ENCODE measurements at places on chromosomes 12 and 14.

GRCh38 chr12:124599074-124599999 lies 31.9 kb upstream of the NCOR2 start:
- no peak for DNase-seq

- DNase-seq = no peak
Observed at GRCh38 chr12:9387450-9387849, 179.3 kb upstream of the PZP start.

DNA sequence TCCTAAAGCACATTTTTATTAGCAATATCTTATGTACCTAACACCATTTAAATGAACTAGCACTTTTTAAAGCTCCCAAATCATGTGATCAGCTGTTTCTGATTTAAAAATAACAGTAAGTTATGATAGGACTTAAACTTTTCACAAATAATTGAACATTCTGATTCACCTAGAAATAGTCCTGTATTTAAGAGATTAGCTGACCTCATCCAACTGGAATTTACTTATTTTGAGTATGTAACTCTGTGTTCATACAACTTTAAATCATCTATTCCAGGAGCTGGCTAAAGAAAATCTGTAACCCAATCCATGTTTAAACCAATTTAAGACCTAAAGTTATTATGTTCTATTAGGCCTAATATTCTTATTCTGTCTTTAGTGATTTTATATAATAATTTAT lies 184.3 kb downstream of the CCDC91 start:
- DNase-seq = no peak

GRCh38 chr12:93094988-93095737 lies 166.1 kb upstream of the EEA1 start:
- DNase-seq = no peak

DNA sequence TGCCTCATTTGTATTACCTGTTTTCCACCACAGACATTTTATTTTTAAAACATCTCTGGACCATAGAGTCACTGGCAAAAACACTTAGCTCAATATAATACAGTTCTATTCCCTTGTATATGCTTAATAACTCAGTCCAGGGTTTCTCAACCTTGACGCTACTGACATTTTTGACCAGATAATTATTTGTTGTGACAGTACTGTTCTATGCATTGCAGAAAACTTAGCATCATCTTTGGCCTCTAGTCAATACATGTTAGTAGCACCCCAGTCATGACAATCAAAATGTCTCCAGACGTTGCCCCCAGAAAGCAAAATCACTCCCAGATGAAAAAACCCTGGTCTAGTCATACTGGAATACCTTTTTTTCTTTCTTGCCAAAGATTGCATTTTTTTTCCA lies 174.7 kb downstream of the TMEM132D start:
- no peak for DNase-seq

DNA sequence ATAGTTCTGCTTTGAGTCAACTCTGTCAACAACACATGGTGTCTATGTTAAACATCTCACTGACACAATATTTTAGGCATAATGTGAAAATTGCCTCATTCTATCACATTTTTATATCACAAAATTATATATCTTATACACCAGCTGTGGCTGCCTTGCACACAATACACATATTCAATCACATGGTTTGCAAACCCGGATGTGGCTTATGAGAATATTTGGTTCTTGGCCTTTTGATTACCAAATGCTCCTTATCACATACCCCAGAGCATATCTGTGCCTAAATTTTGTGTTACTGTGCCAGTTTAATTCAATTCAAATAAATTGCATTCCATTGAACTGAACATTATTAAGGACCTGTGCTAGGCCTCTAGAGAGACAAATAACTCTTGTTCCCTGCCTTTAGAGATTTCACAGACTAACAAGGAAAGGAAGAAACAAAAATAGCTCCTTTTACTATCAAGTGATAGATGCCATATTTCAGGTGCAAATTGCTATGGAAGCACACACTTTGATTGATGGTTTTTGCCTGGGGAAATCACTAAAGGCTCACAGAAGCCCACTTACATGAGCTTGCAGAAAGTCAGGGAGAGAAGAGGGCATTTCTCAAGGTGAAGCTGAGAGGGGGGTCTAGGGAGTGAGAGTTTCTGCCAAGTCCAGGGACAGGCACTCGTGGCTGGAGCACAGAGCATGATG lies 63.4 kb downstream of the PPP1R36 start:
- no peak for DNase-seq

DNA sequence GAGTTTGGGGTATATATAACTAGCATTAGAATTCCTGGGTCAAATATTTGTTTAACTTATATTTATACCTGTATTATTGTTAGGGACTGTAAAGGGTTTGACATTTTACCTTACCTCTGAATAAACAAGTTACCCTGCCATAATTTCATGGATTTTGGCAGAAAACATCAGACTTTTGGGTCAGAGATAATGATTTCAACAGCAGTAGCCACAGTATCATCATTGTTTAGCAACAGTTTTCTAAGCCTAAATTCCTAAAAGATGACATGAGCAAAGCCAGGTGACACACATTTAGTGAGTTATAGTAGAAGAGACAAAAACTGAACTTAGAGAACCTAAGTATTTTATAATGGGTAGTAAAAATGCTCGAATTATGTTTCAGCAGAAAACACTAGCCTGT lies 954.4 kb downstream of the TRHDE start:
- DNase-seq = no peak

DNA sequence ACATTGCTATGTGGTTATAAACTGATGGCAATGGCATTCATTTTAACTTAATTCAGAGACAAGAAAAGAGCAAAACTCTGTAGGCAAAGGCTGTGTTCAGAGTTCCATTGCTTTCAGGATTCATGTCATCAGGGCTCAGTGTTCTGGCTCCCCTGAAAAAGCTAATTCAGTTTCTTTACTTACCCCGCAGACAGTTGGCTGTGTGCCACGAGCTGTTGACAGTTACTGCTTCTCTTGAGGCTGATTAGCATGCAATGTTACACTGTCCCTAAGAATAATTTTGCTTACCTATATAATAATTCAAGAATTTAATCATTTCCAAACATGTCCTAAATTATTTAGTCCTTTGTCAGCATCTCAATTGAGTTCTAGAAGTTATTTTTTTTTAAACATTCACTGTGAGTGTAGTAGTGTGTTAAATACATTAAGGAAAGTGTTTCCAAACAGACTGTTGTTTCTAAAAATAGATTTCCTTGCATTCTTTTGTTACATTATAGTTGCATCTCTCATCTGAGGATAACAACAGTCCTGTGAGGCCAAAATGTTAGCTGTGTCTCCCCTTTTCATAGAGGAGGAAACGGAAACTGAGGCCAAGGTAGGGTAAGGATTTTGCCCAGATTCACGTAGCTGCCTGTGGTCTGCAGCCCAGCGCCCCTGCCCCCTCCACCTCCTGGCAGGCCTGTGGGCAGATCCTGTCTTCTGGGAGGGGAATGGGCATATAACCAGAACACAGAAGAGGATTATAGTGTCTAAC lies 98.6 kb downstream of the PELI2 start:
- no peak for DNase-seq

GRCh38 chr14:99722741-99723140 lies 38.6 kb downstream of the CYP46A1 start:
- no peak for DNase-seq

- DNase-seq = no peak
Observed at GRCh38 chr12:25962932-25963525, 4.5 kb downstream of the RASSF8 start.

DNA sequence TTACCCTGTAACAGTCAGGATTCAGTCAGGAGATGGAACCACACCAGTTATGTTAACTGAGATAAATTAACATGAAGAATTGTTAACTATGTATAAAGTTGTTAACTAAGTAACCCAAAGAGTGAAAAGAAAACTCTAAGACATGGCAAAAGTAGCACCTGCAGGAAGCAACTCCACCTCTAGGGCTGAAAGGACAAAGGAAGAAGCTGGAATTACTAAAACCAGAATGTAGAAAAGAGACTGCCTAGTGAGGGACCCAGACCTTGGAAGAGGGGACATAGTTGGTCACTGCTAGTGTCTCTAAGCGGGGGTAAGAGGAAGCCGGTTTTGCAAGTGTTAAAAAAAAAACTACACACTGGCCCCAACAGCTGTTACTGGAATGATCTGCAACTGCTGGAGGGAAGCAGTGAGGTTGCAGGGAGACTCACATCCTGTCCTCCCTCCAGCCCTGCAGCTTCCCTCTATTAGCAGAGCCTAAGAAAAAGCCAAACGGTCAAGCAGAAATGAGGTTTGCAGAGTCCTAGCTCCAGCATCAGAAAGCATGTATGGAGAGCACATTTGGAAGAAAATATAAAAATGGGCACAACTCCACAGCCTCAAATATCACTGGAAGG lies 39.8 kb downstream of the GPR135 start:
- DNase-seq = no peak

DNA sequence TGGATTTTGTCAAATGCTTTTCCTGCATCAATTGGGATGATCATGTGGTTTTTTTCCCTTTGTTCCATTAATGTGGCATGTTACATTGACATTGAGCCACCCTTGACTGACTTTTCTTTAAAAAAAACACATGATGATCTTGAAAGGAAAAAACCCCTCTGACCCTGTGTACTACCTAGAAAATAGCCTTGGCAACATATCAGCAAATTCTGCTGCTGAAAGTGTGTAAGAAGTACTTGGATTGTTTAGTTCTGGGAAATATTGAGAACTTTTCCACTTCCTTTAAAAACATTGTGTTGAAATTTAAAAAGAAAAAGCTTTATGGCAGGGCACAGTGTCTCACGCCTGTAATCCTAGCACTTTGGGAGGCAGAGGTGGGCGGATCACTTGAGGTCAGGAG lies 20.7 kb downstream of the ACACB start:
- no peak for DNase-seq

DNA sequence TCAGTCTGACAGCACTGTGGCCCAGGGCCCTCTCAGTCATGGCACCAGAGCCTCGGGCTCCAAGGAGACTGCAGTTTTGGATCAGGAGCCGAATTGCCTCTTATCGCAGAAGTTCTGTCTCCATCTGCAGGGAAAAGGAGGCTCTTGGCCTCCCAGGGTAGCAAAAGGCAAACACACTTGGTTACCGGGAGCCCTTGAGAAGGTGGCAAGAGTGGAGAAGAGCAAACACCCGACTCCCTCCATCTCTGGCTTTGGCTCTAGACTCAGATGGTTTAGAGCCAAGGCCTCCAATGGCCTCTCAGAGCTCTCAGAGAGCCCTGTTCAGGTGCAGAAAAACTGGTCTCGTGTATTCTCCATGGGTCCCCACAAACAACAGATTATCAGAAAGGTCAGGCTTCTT lies 44.6 kb downstream of the NINJ2 start:
- no peak for DNase-seq

GRCh38 chr14:75429562-75429961 lies 1.7 kb downstream of the JDP2 start:
- no peak for DNase-seq

DNA sequence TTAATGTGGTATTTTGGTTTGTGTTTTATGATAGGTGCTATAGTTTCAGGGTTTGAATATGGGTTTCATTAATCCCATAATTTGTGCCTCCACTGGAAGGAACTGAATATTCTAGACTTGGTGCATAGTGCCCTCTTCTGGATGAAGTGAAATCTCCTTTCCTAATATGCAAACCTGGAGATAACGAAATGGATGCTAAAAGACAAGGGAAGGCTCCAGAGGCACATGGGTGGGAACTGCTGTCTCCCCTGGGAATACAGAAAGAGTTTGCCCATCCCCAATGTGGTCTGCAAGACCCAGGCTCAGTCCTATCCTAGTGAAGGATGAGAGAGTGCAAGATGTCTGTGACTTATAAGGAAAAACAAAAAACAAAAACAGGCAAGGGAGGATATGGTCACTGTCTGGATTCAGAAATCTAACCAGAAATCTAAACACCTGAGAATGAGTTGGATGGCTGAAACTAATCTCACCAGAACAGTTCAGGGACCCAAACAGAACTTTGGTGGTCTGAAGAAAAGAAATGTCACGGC lies 142.3 kb upstream of the TMPO start:
- DNase-seq = no peak

DNA sequence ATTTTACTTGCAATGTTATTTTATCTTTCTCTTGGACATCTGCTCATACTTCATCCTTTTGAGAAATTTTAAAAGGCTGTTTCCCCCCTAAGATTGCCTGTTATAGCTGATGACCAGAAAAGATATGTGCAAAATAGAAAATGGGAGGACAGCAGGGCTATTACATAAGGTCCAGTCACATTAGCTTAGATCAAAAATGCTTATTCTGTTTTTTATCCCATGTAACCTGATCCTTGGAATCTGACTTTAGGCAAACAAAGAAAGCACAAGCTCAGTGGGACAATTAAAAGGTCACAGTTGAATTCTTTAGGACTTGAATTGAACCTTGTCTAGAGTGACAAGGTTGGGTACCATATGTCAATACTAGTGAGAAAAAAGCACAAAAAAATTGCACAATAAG lies 65.1 kb upstream of the TRHDE start:
- no peak for DNase-seq

GRCh38 chr12:54865683-54866324 lies 11.5 kb downstream of the MUCL1 start:
- DNase-seq = no peak

DNA sequence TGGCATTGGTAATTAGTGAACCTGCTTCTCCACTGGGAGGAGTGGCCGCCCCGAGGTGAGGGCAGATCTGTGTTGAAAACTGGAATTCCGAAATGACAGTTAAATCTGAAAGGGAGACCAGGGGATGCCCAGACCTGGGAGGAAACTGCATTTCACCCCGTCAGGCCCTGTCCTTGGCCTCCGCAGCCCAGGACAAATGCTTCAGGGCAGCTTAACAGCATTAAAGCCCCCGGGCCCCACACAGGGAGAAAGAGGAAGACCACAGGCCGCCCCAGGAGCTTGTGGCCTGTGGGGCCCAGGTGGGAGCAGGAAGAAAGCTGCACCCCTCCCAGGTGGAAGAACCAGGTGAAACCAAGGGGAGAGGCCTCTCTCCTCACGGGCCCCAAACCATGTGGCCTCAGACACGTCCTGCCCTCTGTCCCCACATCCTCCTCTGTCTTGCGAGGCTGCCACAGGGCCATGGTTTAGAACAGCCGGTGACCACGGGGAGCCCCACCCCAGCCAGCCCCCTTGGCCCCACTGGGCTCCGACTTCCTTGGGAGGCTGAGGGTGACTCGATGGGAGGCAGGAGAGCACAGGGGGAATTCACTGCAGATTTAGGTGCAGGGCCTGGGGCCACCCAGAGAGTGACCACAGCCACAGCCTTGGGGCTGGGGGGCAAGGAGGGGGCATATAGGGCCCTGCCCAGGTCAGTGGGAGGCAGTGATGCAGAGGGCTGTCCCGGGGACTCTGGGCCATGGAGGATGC lies 265.4 kb downstream of the ADGRD1 start:
- no peak for DNase-seq

DNA sequence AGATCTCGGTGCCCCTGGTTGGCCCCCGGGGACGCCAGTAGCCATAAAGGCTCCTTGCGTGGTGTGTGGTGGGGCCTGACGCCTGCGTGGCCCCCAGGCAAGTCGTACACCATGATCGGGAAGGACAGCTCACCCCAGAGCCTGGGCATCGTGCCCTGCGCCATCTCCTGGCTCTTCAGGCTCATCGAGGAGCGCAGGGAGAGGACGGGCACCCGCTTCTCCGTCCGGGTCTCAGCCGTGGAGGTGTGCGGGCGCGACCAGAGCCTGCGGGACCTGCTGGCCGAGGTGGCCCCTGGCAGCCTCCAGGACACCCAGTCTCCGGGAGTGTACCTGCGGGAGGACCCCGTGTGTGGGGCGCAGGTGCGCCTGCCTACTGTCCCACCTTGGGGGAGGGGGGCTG lies 34.5 kb downstream of the KIF26A start:
- no peak for DNase-seq
